Uterus (tissue), 4 donors: ENCODE measurements at places on chromosomes 6 and 20.

GRCh38 chr6:6612308-6612707 is 23.8 kb downstream of the LY86 start:
- DNase-seq = no peak

GRCh38 chr6:21722510-21722909 is 129.0 kb downstream of the SOX4 start:
- DNase-seq = no peak

GRCh38 chr6:139472351-139473015 is 98.0 kb upstream of the CITED2 start:
- no peak for DNase-seq

DNA sequence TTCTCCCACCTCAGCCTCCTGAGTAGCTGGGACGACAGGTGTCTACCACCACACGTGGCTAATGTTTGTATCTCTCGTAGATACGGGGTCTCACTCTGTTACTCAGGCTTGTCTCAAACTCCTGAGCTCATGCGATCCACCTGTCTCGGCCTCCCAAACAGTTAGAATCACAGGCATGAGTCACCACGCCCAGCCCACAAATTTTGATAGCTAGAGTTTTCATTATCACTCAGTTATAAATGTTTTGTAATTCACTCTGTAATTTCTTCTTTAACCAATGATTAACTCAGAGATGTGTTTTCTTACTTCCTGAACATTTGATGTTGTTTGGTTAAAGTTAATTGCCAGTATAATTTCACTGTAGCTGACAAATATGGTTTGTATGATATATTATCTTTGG is 249.3 kb downstream of the SMOC2 start:
- no peak for DNase-seq

DNA sequence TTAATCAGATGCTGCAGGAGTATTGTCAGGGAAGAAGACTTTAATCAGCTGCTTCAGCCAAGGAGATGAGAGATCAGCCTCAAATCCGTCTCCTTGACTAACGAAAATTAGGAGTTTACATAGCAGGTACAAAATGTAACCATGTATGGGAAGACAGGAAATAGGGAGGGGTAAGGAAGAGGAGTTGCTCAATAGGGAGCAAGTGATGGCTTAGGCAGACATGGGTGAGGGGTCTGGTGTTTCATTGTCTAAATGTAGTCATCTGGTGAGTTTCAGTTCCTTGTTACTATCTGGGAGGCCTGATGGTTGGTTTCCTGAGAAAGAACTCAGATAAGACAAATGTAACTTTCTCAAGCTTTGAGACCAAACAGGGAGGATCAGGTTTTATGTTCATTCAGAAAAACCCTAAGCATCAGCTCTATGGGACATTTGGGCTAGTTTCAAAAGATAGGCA is 217.3 kb upstream of the SULF2 start:
- DNase-seq = no peak

DNA sequence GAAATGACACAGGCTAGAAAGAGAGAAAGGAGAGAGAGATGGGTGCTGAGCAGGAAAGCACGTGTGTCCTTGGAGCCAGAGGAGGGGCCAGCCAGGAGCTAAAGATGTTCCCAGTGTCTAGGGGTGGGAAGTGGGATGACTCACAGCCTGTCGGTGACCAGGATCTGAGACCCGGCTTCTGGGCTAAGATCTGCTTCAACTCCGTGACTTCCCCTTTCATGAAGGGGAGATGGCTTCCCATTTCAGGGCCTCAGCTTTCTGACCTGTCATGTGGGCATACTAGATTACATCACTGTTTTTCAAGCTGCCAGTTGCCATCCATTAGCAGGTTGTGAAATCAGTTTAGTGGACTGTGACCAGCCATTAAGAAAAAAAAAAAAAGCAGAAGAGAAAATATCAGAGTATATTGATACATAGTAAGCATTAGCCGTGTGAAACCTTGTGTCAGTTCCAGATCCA is 5.4 kb downstream of the TGM3 start:
- peak; percentile 17 for DNase-seq

DNA sequence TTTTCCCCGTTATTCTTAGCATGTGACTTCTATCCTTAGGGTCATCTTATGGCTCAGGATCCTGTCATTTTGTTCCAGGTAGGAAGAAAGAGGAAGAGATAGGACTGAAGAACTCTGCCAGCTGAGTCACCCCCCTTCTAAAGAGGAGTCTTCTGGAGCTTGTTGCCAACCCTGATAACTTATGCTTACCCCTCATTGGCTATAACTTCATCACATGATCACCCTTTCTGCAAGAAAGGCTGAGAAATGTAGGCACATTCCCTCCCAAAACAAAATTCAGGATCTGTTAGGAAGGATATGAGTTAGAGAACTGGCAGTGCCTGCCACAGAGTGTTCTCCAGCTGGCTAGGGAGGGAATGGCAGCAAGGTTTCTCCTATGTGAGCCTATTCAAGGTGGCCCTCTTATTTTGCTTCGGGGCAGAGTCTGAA is 35.6 kb downstream of the ARFGEF2 start:
- DNase-seq = no peak

DNA sequence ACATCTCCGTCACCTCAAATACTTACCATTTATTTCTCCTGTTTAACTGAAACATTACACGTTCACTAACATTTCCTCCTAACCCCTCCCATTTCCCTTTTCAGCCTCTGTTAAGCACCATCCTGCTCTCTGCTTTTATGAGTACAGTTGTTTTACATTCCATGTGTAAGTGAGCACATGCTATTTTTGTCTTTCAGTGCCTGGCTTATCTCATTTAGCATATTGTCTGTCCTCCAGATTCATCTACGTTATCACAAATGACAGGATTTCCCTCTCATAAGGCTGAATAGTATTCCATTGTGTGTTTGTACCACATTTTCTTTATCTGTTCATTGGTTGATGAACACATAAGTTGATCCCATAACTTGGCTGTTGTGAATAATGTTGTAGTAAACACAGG is 22.7 kb downstream of the TAF11 start:
- DNase-seq = no peak

DNA sequence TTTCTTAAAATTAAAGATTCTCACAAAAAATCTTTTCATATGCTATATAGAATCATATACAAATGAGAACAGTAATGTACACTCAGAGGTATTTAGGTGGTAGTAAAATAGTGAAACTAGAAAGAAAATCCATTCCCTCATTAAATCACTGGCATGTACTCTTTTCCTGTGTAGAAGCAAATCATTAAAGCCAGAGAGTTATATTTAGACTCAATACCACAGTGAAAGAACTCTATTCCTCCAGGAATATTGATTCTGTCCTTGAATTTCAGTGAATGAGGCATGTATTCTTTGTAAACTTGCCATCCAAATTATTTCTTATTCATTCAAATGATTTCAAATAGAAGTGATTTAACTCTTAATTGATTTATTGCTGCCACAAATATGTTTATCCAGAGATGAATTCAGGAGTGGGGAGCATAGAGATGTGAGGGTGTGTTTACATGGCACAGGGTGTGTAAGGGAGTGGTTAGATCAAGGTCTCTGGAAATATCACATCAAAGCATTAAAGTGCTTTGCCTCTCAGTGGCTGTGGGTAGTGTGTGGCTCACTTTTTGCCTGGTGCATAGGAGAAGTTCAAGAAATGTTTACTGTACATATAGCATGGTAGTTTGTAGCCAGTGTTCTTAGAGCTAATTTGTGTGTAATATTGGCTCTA is 141.2 kb downstream of the FAM83B start:
- DNase-seq = no peak

- DNase-seq = no peak
Observed at GRCh38 chr6:44682987-44683779, 295.7 kb downstream of the CDC5L start.
